ENCODE measurements at places on chromosomes 6 and 20.

DNA sequence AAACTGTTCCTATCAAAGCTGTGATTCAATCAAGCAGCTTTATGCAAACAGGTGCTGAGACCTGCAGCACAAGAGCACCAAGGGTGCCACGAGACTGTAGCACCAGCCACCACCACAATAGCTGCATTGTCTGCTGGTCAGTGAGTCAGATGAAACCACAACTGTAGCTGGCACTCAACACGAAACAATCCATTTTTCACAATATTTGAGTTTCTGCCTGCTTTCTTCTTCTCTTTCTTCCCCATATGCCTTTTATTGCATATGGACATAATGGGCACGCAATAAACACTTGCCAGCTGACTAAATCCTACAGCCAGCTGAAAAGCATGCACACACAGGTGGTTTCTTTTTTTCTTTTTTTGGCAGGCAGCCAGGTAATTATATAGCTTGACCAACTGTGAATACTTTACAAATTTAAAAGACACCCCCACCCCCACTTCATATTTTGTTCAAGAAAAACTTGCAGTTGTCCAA, 16.6 kb downstream of the SLC2A12 start:
- DNase-seq: no peak

GRCh38 chr20:22495172-22495571, 89.2 kb downstream of the FOXA2 start:
- DNase-seq: no peak

DNA sequence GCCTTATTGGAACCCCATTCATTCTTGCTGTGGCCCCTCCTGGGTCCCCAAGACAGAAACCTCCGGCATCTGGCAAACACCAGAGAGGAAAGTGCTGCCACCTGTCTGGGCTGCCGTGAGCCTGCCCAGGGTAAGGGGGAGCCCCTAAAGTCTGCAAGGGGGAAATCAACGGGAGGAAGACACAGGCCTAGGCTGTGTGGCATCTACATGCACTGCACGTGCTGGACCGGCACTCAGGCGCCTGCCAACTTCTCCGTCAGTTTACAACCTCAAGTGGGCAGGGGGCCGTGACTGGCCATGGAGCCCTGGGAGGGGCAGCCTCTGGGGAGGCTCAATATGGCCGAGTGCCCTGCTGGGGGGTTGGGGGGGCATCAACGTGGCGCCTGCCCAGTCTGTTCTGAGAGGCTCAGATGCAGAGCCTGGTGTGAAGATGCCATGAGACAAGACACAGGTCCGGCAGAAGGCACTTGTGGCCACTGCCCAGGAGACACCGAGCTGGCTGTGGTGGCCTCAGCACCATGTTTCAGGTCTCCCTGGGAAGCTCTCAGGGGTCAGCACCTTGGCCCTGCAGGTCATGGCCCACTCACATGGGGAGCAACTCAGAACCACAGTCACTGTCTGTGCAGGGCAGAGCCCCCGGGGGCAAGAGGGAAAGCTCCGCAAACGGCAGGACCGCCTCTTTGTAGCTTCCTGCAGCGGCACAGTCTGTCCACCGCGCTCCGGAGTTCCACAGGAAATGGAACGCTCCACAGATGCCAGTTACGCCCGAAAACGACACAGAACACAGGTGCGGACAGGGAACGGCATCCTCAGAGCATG, 8.4 kb downstream of the UCKL1 start:
- no peak for DNase-seq

GRCh38 chr6:54053881-54054391, 57.3 kb upstream of the MLIP start:
- no peak for DNase-seq

GRCh38 chr20:64083804-64084684, at the start of gene LKAAEAR1:
Gene LKAAEAR1, minus strand, starts transcription at chr20:64084398. Its CDS starts 179 bp downstream, at chr20:64084219.
- no peak for DNase-seq

- DNase-seq: no peak
Measured at GRCh38 chr6:42819803-42820511, 38.1 kb downstream of the BICRAL start.

DNA sequence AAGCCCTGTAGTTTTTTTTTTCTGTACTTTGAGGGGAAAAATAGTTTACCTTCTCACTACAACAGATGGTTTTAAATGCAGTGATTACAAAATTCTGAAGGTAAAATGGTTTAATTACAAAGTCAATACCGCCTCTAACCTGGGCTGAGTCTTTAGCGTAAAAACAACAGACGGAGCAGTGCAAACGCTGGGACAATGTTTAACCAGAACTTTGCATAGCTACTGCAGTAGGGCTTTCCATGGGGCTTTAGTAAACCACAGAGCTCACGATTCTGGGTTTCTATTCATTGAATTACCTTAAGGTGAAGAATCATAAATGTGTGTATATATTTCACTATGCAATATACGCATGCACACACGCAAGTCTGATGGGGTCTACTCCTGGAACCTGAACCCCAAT, 77.9 kb downstream of the RFX6 start:
- no peak for DNase-seq

GRCh38 chr6:105443941-105444340, 41.1 kb upstream of the PREP start:
- no peak for DNase-seq

GRCh38 chr6:6046716-6047115, 40.0 kb upstream of the NRN1 start:
- DNase-seq: no peak

DNA sequence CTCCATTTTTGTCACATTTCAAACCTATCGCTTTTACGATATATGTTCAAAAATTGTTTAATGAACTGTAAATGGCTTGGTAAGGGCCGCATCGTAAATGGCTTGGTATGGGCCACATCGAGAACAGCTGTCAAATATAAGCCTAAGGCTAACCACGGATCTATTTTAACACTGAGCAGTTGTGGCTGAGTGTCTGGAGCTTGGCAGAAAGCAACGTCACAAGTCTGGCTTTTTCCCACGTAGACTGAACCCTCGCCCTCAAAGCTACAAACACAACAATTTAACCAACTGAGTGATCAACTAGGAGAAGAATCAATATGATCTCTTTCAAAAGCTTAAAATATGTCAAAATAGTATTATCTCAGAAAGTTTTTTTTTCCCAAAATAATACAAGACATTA, 71.4 kb upstream of the PRSS16 start:
- no peak for DNase-seq

GRCh38 chr20:46543959-46544358, 6.5 kb downstream of the OCSTAMP start:
- DNase-seq: no peak

GRCh38 chr20:7702141-7702540, 238.1 kb downstream of the HAO1 start:
- no peak for DNase-seq

- DNase-seq: no peak
Measured at GRCh38 chr6:40796260-40797221, 209.4 kb upstream of the LRFN2 start.

GRCh38 chr20:6735942-6736845, 31.3 kb upstream of the BMP2 start:
- DNase-seq: no peak

- DNase-seq: no peak
Measured at GRCh38 chr6:168390749-168391420, 50.1 kb upstream of the SMOC2 start.

DNA sequence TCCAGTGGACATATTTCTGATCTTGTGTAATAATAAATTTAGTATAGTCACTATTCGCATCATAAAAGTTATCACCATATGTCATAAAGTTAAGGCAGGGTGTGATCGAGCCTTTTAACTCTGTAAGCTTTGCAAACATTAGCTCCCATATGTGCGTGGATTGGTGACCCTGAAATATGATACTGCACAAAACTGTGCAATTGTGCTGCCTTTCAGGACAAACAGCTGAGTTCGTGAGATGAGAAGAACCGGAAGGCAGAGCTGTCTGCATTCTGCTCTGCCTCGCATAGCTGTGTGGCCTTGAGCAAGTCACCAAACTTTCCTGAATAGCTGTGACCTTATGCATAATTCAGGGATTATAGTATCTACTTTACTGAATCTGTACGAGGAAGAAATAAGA, 3.2 kb upstream of the PLEKHG1 start:
- no peak for DNase-seq

GRCh38 chr6:92231171-92231701, 1188.1 kb downstream of the EPHA7 start:
- DNase-seq: no peak

- DNase-seq: no peak
Measured at GRCh38 chr20:23242104-23242503, 108.5 kb upstream of the NXT1 start.

GRCh38 chr20:17699931-17700351, at the start of gene BANF2:
Gene BANF2, plus strand, starts transcription at chr20:17699966. Its CDS starts 25,060 bp downstream, at chr20:17725026.
- DNase-seq: no peak

DNA sequence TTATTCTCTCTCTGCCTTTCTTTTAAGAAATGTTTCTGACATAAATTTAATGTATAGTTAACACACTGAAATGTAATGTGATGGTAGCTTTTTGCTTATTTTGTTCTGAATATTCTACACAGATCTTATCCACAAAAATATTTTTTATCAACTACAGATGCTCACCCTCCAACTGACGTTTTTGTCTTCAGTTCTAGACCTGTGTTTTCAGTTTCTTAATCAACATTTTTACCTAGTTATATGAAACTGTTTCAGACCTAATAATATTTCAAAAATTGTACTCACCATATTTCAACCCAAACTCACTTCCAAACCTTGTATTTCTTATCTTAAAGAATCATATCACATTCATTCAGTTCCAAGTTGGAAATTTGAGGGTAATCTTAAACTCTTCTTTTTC, 452.8 kb downstream of the RFPL4B start:
- DNase-seq: no peak

- DNase-seq: no peak
Measured at GRCh38 chr6:168371981-168372711, 52.6 kb upstream of the DACT2 start.

DNA sequence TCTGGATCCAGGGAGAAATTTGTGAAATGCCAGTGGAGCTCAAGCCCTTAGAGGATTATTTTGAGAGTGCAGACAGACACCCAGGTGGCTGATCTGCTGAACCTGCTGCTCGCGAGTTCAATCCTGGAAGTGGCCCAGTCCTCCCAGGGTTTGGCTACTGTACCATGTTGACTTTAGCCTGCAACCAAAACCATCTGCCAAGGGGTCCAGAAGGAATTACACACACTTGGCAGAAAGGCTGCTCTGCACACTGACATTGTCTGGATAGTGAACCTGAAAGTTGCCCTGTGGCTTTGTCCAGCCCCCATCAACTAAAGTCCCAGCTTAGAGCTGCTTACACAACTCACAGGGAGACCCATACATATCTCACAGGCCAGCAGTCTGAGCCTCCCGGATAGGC, 21.6 kb upstream of the PI3 start:
- no peak for DNase-seq

DNA sequence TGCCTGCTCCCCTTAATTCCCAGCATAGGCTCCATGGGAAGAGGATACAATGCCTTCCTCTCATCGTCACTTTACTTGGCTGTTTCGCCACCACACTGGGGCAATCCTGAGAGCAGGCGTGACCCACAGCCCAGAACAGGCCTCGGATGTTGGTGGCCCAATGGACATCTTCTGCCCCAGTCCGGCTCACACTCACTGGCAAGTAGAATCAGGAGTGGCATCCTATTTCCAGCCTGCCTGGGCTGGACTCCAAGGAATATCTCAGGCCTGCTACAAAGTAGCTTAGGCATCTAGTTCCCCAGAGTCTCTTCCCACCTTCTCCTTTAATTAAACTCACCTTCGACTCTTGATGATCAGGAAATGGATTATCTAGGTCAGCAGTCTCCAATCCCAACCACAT, 110.5 kb downstream of the LRFN2 start:
- DNase-seq: no peak

DNA sequence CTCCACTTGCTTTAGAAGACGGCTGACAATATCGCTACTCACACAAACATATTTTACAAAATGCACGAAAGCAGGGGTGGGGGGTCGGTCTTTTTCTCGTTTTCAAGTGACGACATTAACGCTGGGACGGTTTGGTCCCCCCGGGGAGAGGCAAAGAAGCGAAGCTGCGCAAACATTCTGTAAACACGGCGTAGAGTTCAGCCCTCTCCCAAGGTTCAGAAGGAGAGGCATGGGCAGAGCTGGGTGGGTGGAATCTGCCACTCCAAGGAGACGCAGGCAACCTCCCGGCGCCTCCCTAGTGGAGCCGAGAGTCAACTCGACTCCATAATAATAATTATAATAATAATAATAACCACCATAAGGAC, 2.4 kb downstream of the NKX2-2 start:
- no peak for DNase-seq

DNA sequence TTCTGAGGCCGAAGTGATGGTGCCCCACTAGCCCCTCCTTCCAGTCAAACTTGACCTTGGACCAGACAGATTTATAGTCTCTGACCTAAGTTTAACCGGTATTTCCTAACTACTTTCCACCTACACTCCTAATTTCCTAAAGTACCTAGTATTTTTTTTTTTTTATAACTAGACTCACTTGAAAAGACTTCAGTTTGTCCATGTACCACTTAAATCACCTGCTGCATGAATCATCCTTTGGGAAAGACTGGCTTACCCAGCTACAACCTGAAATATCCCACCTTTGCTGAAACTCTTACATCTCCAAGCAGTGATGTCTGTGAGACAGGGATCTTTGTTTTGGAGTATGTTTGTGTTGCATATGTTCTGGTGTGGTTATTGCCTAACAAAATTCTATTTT, 71.1 kb downstream of the ZDHHC14 start:
- DNase-seq: no peak

- no peak for DNase-seq
Measured at GRCh38 chr20:44691424-44692423, 23.4 kb upstream of the CCN5 start.

DNA sequence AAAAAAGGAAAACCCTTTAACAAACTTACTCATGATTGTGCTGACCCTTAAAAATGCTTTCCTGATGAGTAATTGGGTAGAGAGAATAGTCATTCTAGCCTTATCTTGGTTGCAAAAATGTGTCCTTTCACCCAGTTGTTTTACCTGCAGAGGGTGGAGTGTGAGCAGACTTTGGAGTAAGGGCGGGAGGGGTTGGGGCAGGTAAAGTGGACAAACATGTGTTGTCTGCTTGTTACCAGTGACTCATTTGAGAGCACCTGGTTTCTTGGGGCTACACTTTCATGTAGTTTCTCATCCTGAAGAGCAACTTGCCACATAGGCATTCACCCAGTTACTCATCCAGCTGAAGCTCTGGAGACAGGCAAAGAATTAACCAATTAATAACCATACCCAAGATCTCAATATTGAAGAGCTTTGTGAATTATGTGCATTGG, 121.1 kb downstream of the TNFRSF21 start:
- no peak for DNase-seq

DNA sequence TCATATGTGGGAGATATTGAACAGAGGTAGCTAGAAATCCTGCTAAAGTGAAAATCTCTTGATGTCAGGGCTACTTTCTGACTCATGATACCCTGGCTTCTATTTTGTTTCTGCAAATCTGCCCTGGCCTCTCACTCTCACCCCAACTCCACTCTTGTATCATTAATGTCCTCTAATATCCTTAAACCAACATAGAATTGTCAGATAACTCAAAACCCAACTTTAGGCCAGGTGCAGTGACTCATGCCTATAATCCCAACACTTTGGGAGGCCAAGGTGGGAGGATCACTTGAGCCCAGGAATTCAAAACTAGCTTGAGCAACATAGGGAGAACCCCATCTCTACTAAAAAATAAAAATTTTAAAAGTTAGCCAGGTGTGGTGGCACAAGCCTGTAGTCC, 33.8 kb upstream of the OSTM1 start:
- DNase-seq: no peak

GRCh38 chr6:44122801-44123200, 4.5 kb downstream of the MRPL14 start:
- DNase-seq: no peak

Data from stimulated activated CD4-positive, alpha-beta T cell treated with anti-CD3 and anti-CD28 coated beads, TNF-alpha, amount 100 ng/mL, for 1 hour (primary cell).